ENCODE measurements at places on chromosomes 4 and X.

GRCh38 chr4:85595796-85596559, 121.0 kb downstream of the ARHGAP24 start:
- DNase-seq = no peak

GRCh38 chr4:83219344-83220331, 65.0 kb downstream of the COQ2 start:
- DNase-seq = no peak

GRCh38 chr4:168483811-168484210, 3.5 kb upstream of the DDX60L start:
- DNase-seq = no peak

GRCh38 chr4:112931001-112931400, 118.5 kb upstream of the ANK2 start:
- no peak for DNase-seq

DNA sequence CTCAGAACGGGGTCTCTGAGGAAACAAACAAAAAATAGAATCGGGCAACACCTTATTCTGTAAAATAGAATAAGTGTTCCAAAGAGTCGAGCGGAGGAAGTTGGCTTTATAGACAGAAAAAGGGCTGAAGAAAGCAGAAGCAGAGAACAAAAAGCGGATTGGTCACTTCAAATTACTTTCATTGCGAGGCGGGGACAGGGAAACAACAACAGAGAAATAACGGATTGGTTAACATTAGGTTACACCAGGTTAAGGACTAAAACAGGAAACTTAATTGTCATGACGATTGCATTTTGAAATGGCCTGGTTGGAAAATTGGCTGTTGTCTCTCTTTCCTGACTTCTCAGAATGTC, 433 bp upstream of the COQ2 start:
- no peak for DNase-seq

DNA sequence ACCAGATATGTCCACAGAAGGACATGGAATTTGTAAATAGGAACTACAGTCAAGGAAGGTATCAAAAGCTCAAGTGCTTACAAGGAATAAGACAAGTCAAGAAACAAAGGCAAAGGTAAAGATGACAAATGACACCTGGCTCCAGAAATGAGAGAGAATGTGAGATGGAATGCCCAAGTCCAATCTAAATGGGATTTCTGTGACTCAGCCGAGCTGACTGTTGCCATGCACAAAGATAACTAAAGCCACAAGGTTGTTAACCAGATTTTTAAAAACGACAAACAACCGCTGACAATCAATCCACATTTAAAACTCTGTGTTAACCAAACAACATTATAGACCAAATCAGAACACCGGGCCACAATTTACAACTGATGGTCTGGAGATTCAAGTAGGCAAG, 1.1 kb downstream of the NFXL1 start:
- DNase-seq = no peak

DNA sequence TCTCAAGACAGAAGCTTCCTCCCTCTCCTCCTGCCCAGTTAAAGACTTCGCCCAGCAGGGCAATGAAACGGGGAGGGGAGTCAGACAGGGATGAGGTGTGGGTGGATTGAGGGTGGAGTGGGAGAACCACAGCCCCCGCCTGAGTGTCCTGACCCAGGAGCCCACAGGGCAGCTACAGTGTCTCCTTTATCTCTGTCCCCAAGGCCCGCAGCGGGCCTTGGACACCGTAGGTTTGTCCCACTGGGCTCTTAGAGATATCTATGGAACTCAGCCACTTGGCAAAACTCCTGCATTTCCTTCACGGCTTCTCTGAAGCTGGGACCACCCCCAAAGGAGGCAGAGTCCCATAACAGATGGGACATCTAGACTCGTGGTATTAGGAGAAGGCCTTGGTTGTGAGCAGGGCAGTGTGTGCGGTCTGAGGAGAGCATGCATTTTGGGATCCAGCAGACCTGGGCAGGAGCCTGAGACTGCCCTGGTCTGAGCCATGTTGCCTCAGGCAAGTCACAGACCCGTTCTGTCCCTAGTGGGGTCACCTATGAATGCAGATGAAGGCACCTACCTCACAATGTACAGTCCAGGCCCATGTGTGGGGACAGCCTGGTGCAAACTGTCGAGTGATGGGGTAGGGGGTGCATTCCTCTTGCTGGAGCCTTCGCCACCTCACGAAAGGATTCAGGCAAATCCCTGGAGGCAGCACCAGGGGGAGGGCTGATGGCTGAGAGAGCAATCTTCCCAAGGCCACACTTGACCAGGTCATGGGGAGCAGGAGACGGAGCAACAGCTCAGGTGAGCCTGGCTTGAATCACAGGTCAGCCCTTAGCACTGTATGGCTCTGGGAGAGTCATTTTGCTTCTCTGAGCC, 225.7 kb upstream of the PSAPL1 start:
- DNase-seq = no peak

DNA sequence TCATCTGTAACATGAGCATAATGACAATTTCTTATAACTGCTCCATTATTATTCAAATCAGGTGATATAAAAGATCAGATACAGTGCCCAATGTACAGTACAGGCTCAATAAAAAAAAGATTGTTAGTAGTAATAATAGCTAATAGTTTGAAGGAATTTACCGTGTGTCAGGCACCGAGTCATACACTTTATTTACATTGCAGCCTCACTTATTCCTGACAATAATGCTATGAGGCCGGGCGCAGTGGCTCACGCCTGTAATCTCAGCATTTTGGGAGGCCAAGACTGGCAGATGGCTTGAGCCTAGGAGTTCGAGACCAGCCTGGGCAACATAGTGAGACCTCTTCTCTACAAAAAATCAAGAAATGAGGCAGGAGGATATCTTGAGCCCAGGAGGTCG, 10.1 kb upstream of the MAP7D3 start:
- DNase-seq = no peak

DNA sequence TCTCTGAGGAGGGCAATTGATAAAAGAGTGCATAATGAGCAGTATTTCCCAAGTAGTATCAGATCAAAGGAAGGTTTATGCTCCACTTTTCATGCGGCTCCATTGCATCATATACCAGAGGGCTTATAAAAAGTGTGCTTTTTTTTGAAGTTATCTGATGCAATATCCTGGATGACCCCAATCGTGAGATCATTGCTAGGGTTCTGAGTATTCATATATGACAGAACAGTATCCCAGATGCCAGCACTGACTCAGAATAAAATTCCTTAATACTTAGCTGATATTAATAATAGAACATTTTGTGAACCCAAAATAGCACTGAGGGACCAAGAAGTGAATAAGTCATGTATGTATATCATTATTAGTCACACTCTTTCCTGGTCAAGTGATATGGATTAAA, 945.5 kb upstream of the AGA start:
- no peak for DNase-seq

- DNase-seq = no peak
Observed at GRCh38 chr4:7590189-7590588, 155.5 kb upstream of the PSAPL1 start.

DNA sequence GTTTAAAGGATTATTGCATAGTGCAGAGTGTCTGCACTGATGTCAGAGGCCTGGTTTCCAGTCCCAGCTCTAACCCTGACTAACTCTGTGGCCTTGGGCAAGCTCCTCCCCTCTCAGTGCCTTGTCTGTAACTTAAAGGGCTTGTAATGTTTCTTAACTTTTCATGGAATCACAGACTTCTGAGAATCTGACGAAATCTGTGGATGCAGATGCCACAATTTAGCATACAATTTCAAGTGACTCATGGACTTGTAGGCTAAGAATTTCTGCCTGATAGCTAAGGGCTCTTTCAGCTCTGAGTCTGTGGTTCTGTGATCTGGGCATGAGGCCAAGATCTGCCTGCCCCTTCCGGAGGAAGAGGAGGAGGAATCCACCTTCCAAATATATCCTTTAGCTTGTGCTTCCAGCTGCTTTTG, 236.9 kb downstream of the AR start:
- DNase-seq = no peak

DNA sequence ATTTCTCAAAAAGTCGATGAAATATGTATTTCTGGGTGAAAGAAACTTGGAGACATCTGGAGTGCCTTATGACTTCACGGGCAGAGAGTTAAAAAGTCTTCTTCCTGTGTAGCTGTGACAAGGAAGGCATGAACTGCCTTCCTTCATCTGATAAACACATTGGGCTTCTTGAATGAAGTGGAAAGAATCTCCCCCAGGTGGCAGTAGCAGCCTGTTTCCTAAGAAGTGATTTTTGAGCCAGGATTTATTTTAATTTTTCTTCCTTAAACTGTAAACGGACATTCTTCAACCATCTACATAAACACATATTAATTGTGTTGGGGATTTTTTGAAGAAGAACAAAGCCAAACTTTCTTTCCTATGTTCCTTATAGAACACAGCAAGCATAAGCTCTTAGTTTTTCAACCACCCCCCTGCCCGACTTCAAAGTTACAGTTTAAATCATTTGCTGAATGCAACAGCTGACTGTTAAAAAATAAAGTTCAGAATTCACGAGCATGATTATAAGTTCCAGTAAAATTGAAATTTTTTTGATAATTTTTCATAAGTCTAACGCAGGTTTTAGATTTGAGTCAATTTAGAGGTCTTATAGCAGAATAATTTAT, 980 bp upstream of the GIMD1 start:
- no peak for DNase-seq

DNA sequence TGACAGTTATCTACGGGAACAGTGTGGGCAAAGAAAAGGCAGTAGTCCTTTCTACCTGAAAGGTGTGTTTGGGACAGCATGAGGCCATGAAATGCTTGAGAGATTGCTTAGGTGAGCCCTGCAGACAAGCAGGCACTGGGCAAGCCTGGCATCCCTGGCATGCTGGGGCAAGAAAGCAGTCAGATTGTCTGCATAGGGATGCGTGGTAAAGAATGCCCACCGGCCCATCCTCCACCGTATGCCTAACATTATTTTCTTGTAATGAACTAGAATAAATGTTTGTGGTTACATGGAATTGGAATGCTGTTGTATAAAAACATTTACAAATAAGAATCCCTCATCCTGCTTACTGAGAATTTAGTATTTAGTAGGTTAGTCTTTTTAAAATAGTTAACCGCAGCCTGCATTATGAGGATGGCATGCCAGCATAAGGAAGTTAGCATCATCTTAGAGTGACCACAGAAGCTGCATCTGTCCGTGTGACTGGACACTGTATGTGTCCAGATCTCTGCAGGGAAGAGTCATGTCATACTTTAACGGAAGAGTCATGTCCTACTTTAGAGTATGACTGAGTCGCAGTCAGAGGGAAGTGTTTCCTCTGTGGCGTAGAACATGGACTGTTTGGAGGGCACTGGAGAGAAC, 18.9 kb downstream of the ZBTB49 start:
- DNase-seq = no peak

GRCh38 chr4:117773064-117773936, 261.0 kb upstream of the NDST3 start:
- no peak for DNase-seq

- no peak for DNase-seq
Observed at GRCh38 chrX:100600340-100600739, 15.6 kb downstream of the TNMD start.

Measured in stimulated activated CD8-positive, alpha-beta memory T cell treated with anti-CD3 and anti-CD28 coated beads, Interleukin-4, amount 100 ng/mL, for 4 hours (primary cell).